GM12878 (cell line): ENCODE measurements at places on chromosomes 5 and 9.
A peak's percentile ranks its signal among the peaks of the same experiment; 100 is the strongest.

- no peak for DNase-seq
- peak overlapping the region; percentile 26 for H3K27ac ChIP-seq
- 0 out of 2 replicates have a peak, but pooled peaks cover 6% of the 10 kb centered on the region for H3K36me3 ChIP-seq
- peak overlapping the region; percentile 68 for H3K4me3 ChIP-seq
Measured at GRCh38 chr9:89483592-89484474, 14.1 kb downstream of the SEMA4D start.

GRCh38 chr9:34603610-34604231 is 8.2 kb downstream of the RPP25L start:
- peak; percentile 27 for DNase-seq
- H3K4me1 ChIP-seq = no peaks in the 10 kb centered on the region
- no peak overlapping the region for H3K27ac ChIP-seq
- no peaks in the 10 kb centered on the region for H3K36me3 ChIP-seq
- H3K4me3 ChIP-seq = no peak overlapping the region

GRCh38 chr9:128081056-128081455 is 13.0 kb downstream of the SLC25A25 start:
- peak overlapping the region; percentile 16 for H3K27ac ChIP-seq
- no peaks in the 10 kb centered on the region for H3K27me3 ChIP-seq
- H3K36me3 ChIP-seq = no peaks in the 10 kb centered on the region; the same call in none of the 2 replicates

DNA sequence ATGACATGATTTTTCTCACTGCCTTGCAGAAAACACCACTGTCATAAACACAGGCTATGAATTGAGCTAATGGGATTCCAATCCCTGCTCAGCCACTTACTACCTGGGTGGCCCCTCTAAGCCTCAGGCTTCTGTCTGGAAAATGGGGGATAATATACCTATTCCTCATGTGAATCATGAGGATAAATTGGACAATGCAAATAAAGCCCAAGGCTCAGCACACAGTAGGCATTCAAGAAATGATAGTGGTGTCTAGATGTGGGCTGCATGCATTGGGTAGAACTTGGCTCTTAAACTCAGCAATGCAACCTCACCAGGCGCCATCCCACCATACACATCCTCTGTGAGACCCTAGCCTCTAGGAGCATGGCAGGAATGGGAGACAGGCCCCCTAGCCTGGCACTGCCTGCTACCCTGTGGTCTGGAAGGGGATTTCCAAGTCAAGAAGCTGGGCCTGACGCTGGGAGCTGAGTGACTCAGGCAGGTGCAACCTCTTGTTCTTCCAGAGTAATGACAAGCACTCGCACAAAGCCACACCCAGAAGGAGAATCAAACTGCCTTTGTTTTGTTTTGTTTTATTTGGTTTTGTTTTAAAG is 2.3 kb upstream of the TNIP1 start:
- H3K27me3 ChIP-seq = no peaks in the 10 kb centered on the region
- H3K4me3 ChIP-seq = peak overlapping the region; percentile 89
- peak overlapping the region; percentile 90 for H3K27ac ChIP-seq
- no peak for DNase-seq

DNA sequence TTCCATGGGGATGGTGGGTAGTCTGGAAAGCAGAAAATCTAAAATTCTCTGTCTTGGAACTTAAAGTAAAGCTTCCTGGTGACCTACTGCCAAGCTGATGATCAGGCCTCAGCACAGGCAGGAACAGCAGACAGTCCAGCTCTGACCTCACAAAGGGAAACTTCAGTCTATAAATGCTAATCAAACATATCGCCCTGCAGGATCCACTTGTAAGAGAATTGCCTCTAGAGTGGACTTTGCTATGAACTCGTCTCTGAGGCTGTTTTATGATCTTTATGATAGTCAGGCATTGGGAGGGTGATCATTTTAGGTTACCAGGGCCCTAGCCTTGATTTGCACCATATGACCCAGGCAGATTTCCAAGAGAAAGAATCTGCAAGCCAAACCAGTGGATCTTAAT is 67.6 kb upstream of the SELENOP start:
- no peak for DNase-seq
- no peaks in the 10 kb centered on the region; the same call in 1 of the 2 replicates for H3K27me3 ChIP-seq

DNA sequence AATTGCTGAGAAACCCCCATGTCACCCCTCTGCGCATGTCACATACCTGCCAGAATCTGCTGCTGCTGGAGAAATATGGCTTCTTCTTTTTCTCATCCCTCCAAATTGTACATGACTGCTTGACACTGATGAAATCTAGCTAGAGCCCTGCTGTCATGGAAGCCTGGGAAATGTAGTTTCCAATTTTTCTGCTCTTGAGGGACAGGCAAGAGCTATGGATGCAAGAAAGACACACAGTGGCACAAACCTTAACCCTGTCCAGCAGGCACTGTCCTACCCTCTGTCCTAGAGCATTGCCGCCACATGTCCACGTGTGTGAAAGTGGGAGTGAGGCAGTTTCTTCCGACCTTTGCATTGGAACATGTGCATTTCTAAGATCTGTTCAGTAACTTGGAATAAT is 255.5 kb upstream of the SEMA6A start:
- H3K27ac ChIP-seq = no peak overlapping the region
- H3K4me3 ChIP-seq = no peak overlapping the region
- DNase-seq = no peak
- no peaks in the 10 kb centered on the region for H3K4me1 ChIP-seq
- H3K36me3 ChIP-seq = no peaks in the 10 kb centered on the region

GRCh38 chr5:45691656-45692055 is 4.5 kb downstream of the HCN1 start:
- no peak overlapping the region for H3K27ac ChIP-seq
- H3K4me3 ChIP-seq = no peak overlapping the region
- no peaks in the 10 kb centered on the region for H3K27me3 ChIP-seq
- H3K4me1 ChIP-seq = no peaks in the 10 kb centered on the region
- H3K36me3 ChIP-seq = no peaks in the 10 kb centered on the region
- no peak for DNase-seq

DNA sequence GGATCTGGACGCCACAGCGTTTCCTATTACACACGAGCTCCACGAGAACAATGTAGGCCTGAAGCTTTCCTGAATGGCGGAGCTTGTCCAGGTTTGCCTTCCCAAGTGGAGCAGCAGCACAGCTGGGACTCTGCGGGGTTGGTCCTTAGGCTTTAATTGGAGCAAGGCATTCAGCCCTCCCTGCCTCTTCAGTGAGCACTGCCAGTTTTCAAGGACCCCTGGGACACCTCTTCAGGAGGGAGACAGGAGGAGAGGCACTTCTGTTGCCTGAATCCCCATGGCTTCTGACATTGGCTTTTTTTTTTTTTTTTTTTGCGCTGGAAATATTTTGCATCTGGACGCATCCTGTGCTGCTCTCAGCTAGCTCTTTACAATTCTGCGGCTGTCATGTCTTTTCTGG is 179.4 kb downstream of the SEMA6A start:
- no peak for DNase-seq
- no peaks in the 10 kb centered on the region for H3K36me3 ChIP-seq
- no peaks in the 10 kb centered on the region for H3K27me3 ChIP-seq
- no peak overlapping the region for H3K4me3 ChIP-seq
- H3K4me1 ChIP-seq = no peaks in the 10 kb centered on the region
- no peak overlapping the region for H3K27ac ChIP-seq

DNA sequence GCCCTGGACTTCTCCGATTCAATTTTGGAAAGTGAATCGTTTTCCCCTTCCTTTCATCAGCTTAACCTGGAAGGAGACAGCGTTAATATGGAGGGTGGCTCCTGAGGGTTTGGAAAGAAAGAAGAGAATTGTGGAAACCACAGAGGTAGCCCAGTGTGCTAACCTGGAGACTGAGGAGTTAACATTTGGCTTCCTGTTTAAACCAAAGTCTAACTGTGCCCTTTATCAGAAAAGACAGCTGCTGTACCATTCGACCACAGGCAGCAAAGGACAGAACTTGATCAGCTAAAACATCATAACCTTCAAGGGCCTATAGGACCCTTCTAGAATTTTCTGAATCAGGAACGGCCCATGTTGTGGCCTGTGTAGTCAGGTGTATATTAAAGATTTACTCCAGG is 735 bp downstream of the IDNK start:
- peaks cover 4% of the 10 kb centered on the region; the same call in 1 of the 2 replicates for H3K36me3 ChIP-seq
- H3K27me3 ChIP-seq = no peaks in the 10 kb centered on the region
- DNase-seq = no peak
- peak overlapping the region; percentile 97 for H3K4me3 ChIP-seq
- peaks cover 6% of the 10 kb centered on the region; the same call in 1 of the 2 replicates for H3K4me1 ChIP-seq

DNA sequence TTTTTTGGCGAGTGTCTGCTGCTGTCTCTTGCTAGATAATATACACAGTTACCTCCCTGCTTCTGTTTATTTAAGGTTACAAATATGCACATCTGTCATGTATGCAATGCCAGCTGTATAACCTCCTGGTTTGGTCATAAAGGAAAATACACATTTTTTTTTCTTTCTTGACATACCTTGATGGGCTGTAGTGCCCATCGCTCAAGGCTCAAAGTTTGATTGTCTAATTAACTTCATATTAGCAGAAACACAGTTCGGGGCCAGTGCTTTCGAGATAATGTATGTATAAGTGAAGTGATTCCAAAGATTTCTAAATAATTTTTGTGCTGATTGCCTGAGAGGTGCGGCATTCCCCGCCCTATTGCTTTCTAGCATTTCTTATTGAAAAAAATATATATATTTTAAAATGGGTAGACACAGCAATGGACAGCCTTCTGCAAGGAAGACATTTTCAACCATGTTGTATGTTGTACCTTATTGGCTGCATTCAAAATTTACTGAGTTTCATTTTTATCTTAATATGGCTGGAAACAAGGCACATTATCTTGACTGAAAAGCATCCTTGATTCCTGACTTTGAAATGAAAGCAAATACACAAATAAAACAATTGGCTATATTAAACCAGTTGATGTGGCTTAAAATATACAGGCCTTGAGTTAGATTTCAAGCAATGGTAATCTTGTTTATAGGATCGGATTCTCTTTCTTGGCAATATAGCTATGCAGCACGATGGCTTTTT is 206.2 kb downstream of the MEF2C start:
- DNase-seq = no peak
- H3K4me1 ChIP-seq = no peaks in the 10 kb centered on the region; the same call in 1 of the 2 replicates
- no peak overlapping the region for H3K27ac ChIP-seq
- H3K27me3 ChIP-seq = peaks cover 15% of the 10 kb centered on the region

DNA sequence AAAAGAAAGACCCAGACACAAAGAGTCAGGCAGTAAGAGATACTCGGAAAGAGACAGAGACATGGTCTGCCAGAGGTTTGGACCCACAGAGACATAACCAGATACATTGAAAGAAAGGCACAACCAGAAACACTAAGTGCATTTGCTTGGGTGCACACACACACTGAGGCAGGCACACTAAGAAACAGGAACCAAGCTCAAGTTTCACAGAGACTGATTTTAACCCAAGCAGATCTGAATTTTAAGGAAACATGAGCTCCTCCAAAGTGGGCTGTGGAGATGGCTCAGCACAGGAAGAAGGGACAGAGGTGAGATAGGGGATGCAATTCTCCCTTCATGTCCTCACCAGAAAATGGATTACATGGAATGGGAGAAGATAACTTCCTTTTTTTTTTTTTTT is 9.5 kb downstream of the AQP3 start:
- H3K27me3 ChIP-seq = peaks cover 6% of the 10 kb centered on the region
- no peak overlapping the region for H3K4me3 ChIP-seq
- no peak for DNase-seq

DNA sequence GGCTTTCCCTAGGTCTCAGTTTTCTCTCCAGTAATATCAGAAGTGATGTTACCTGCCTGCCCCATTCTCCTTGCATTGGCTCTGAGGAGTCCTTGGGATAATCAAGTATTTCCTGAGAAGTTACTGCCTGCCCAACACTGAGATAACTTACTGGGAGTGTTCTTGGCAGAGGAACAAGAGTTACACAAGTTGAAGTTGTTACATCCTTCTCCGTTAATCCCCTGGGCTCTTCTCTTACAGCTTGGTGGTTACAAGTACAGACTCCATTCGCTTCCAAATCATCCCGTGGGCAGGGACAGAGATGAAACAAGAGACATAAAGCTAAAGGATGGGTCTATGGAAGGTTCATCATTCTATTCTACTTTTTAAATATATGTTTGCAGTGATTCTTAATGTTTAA is 74.1 kb upstream of the SAP30L start:
- H3K36me3 ChIP-seq = no peaks in the 10 kb centered on the region; the same call in 1 of the 2 replicates
- H3K27me3 ChIP-seq = no peaks in the 10 kb centered on the region
- H3K27ac ChIP-seq = no peak overlapping the region
- H3K4me3 ChIP-seq = no peak overlapping the region
- DNase-seq = no peak

GRCh38 chr5:6321078-6321477 is 57.3 kb downstream of the MED10 start:
- H3K4me3 ChIP-seq = no peak overlapping the region
- no peaks in the 10 kb centered on the region for H3K27me3 ChIP-seq
- no peaks in the 10 kb centered on the region for H3K36me3 ChIP-seq
- DNase-seq = no peak

DNA sequence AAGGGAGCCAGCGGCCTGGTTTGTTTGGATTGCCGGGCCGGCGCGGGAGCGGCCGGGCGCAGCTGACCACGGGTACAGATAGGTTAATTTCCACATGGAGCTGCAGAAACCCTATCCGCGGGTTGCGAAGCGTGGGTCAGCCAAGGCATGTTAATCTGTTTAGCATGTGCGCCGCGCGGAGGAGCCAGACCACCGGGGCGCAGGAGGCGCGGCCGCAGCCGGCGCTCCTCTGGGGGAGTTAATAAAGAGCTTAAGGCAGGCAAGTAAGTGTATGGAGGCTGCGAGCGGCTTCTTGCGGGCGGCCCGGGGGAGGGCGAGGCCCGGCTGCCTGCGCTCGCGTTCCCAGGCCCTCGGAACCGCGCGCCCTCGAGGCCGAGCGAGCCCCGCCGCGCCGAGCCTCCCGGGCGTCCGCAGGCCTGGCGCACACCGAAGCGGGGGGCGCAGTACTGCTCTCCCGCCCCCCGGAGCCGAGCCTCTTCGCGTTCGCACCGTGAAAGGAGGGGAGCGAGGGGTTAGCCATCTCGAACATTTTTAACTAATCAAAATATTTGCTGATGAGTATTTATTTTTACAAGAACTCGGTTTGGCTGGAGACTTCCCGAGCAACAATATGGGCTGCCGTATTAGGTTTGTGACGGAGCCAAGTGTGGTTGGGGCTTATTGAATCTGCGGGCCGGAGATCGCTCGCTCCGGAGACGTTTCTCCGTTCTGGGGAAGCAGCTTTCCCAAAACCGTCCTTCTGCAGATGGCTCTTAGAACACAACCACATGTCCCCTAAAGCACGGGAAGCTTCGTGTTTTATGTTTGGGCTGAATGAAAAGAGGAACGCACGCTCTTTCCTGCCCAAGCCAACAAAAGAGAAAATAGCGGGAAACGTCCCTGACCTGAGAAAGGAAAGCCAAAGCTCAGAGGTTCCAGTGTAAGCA is 28.8 kb downstream of the FOXD1 start:
- H3K4me1 ChIP-seq = no peaks in the 10 kb centered on the region
- H3K27me3 ChIP-seq = peaks cover 28% of the 10 kb centered on the region

- H3K4me1 ChIP-seq = peaks cover 5% of the 10 kb centered on the region; the same call in 1 of the 2 replicates
- H3K27me3 ChIP-seq = no peaks in the 10 kb centered on the region
- H3K36me3 ChIP-seq = peaks cover 14% of the 10 kb centered on the region
- no peak overlapping the region for H3K4me3 ChIP-seq
- H3K27ac ChIP-seq = no peak overlapping the region
- no peak for DNase-seq
Measured at GRCh38 chr9:21856301-21857094, 54.1 kb downstream of the MTAP start.

- H3K36me3 ChIP-seq = no peaks in the 10 kb centered on the region
- H3K4me1 ChIP-seq = no peaks in the 10 kb centered on the region
- H3K27ac ChIP-seq = no peak overlapping the region
- no peak overlapping the region for H3K4me3 ChIP-seq
- no peaks in the 10 kb centered on the region for H3K27me3 ChIP-seq
- DNase-seq = no peak
Measured at GRCh38 chr5:108876451-108876850, 128.8 kb downstream of the FER start.

GRCh38 chr5:109173036-109173794 is 236.6 kb downstream of the PJA2 start:
- no peaks in the 10 kb centered on the region for H3K4me1 ChIP-seq
- no peaks in the 10 kb centered on the region for H3K27me3 ChIP-seq
- H3K4me3 ChIP-seq = no peak overlapping the region
